ENCODE measurements at places on chromosomes 11 and 22. TPM values are rescaled to one million over a fixed set of nuclear protein-coding genes. Genes with fewer than 3 reads are reported as not detected.

ACR gene
- 4.5 TPM for total RNA-seq

NELL1 gene
- not detected for total RNA-seq

- no peaks in the 10 kb centered on the region for H3K4me1 ChIP-seq
- no peak overlapping the region for H3K27ac ChIP-seq
- no peak overlapping the region for H3K4me3 ChIP-seq
Observed at GRCh38 chr11:125148743-125149142, 15.8 kb upstream of the PKNOX2 start.

- DNase-seq, result no peak
- H3K4me1 ChIP-seq, result no peaks in the 10 kb centered on the region
- H3K27ac ChIP-seq, result no peak overlapping the region
Observed at GRCh38 chr22:40932396-40932795, 18.8 kb upstream of the RBX1 start.

GRCh38 chr11:10631761-10632160 lies 61.8 kb downstream of the IRAG1 start:
- no peaks in the 10 kb centered on the region for H3K36me3 ChIP-seq
- H3K4me3 ChIP-seq, result no peak overlapping the region
- no peak overlapping the region for H3K27ac ChIP-seq

DNA sequence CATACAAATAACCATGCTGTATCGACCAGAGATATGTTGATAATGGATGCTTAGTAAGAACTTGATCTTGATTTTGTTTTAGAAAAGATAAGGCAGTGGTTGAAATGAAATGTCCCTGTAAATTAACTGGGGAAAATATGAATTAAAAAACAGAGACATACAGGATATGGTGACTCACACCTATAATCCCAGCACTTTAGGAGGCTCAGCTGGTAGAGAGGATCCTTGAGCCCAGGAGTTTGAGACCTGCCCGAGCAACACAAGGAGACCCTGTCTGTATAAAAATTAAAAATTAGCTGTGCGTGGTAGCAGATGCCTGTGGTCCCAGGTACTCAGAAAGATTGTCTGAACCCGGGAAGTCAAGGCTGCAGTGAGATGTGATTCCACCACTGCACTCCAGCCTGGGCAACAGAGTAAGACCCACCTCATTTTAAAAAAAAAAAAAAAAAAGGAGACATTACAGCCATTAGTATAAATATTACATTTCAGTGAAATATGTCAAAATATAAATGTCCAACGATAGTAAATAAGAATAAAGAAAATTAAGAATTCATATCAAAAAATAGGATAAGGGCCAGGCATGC lies 4.6 kb downstream of the PICALM start:
- peaks cover 56% of the 10 kb centered on the region for H3K4me1 ChIP-seq
- peak overlapping the region; percentile 88 for H3K4me3 ChIP-seq
- H3K27me3 ChIP-seq, result no peaks in the 10 kb centered on the region
- no peak for DNase-seq

DNA sequence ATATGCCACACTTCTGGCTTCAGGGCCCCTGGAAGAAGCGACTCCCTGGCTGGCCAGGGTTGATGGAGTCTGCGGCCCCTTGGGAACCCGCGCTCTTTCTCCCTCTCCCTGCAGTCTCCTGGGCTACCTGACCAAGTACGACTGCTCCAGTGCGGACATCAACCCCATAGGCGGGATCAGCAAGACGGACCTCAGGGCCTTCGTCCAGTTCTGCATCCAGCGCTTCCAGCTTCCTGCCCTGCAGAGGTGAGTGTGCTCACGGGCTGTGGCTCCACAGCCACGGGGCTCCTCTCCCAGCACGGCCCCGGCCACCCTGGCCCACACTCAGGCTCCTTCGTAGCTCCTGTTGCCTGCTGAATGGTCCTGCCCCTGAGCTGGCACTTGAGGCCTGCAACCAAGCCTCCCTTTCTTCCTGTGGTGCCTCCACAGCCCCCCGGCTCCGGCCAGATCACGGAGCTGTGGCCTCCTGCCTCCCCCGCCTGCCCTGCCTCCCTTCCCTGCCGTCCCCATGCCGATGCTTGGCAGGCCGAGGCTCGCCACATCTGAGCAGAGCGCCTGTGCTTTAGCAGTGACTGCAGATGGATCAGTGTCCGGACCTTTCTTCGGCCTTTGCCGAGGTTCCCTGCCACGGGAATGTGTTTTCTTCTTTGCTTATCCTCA lies 36.2 kb upstream of the KRTAP5-7 start:
- peak; percentile 40 for DNase-seq
- H3K4me1 ChIP-seq, result peaks cover 9% of the 10 kb centered on the region
- no peak overlapping the region for H3K4me3 ChIP-seq

GRCh38 chr11:82998697-82999096 lies 73.0 kb downstream of the RAB30 start:
- H3K4me1 ChIP-seq, result no peaks in the 10 kb centered on the region
- DNase-seq, result no peak
- no peaks in the 10 kb centered on the region for H3K27me3 ChIP-seq
- no peaks in the 10 kb centered on the region for H3K36me3 ChIP-seq
- H3K27ac ChIP-seq, result no peak overlapping the region

DNA sequence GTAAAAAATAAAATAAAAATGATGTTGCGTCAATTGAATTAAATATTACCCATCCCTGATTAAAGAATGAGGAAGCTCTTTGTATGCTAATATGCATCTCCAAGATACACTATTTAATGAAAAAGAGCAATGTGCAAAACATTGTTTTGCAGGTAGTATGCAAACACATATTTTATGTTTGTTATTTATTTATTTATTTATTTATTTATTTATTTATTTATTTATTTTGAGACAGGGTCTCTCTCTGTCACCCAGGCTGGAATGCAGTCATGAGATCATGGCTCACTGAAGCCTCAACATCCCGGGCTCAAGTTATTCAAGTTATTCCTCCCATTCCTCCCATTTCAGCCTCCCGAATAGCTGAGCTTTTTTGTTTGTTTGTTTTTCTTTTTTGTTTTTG lies 7.2 kb upstream of the CHST1 start:
- H3K27me3 ChIP-seq, result no peaks in the 10 kb centered on the region
- no peaks in the 10 kb centered on the region for H3K36me3 ChIP-seq
- H3K4me3 ChIP-seq, result no peak overlapping the region
- no peak for DNase-seq

DNA sequence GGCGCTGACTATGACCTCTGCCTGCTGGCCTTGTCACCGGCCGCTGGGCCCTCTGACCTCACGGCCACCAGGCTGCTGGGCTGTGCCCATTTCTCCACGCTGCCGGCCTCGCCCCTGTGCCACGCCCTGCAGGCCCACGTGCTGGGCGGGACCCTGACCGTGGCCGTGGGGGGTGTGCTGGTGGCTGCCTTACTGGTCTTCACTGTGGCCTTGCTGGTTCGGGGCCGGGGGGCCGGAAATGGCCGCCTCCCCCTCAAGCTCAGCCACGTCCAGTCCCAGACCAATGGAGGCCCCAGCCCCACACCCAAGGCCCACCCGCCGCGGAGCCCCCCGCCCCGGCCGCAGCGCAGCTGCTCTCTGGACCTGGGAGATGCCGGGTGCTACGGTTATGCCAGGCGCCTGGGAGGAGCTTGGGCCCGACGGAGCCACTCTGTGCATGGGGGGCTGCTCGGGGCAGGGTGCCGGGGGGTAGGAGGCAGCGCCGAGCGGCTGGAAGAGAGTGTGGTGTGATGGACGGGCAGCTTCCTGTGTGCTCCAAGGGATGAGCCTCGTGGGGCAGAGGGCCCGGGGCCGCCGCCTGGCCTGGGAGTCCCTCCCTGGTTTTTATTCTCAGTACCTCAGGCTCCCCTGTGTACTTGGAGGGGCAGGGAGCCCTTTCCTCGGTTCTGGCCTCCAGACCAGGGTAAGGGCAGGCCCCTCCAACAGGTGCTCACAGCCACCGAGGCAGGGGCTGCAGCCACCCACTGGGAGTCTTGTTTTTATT lies 3.0 kb downstream of the LRFN4 start:
- H3K36me3 ChIP-seq, result no peaks in the 10 kb centered on the region
- peaks cover 6% of the 10 kb centered on the region for H3K4me1 ChIP-seq
- H3K4me3 ChIP-seq, result no peak overlapping the region
- no peak overlapping the region for H3K27ac ChIP-seq
- no peaks in the 10 kb centered on the region for H3K27me3 ChIP-seq
- no peak for DNase-seq

Data from upper lobe of right lung (tissue), 1 donor.